Glomerular endothelial cell (primary cell): ENCODE measurements at places on chromosomes 1 and 21. TPM values are rescaled to one million over a fixed set of nuclear protein-coding genes. Genes with fewer than 3 reads are reported as not detected.

KLF17 gene
- not detected in 2 replicates for total RNA-seq

DCST2 gene
- 0.12 TPM in 1 of 2 replicates, not detected in the other for total RNA-seq

PADI2 gene
- 0.18 and 1.3 TPM in 2 replicates for total RNA-seq

TDRD5 gene
- not detected in 2 replicates for total RNA-seq

ENO1 gene
- 1,108 and 1,420 TPM in 2 replicates for total RNA-seq

NOS1AP gene
- 1.4 and 2.0 TPM in 2 replicates for total RNA-seq

TFF1 gene
- not detected in 2 replicates for total RNA-seq

CRYAA gene
- total RNA-seq = not detected in 2 replicates

SYNJ1 gene
- 9.2 and 16.0 TPM in 2 replicates for total RNA-seq

HPDL gene
- 0.24 and 2.1 TPM in 2 replicates for total RNA-seq

EPHA2 gene
- total RNA-seq = 155 and 197 TPM in 2 replicates

LAMB3 gene
- 6.7 and 24.5 TPM in 2 replicates for total RNA-seq

SLFNL1 gene
- 0.05 and 0.18 TPM in 2 replicates for total RNA-seq

CLDN17 gene
- not detected in 2 replicates for total RNA-seq

UTP25 gene
- total RNA-seq = 7.0 and 9.1 TPM in 2 replicates

- no peak for DNase-seq
Measured at GRCh38 chr1:53948291-53948690, 2.1 kb downstream of the LRRC42 start.

- no peak for DNase-seq
Measured at GRCh38 chr21:41071258-41072171, 96.4 kb upstream of the BACE2 start.

DNA sequence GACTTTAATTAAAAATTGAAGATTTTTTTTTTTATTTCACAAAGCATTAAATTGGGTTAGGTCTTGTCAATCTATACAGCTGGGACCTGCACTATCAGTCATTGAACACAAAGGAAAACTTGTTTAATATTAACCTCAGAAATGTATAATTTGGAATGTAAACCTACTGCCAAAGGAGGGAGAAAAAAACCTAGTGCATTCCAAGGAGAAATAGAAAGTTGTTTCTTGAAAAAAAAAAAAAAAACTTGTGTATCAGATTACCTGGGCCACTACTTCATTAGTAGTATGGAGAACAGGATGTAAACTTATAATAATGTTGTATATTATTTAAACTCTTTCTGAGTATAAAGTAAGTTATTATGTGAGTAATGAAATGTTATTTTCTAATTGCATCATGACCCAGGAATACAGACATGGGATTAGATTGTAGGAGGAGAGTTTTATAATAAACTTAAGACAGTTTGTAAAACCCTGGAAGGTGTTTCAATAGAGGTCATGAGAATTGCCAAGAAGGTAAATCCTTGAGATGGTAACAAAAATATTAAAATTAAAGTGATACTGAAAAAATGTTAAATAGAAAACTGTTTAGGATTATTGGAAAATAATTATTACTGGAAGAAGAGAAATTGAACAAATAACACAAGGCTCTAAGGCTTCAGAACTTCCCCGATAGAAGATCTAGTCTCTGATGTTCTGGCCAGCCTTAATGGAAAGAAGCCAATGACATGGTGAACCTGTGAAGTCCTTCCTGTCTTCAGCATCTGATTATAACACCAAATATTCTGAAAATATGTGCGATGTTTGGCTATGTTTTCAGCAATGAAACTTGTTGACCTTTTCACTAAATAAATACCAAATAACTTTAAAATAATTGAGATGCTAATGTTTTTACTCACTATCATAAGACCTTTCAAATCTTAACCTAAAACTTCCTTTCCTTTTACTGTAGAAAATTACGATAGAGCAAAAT, 412.8 kb upstream of the LYPLAL1 start:
- no peak for DNase-seq

- no peak for DNase-seq
Measured at GRCh38 chr1:37477198-37477931, 3.0 kb downstream of the ZC3H12A start.

GRCh38 chr1:61295818-61296537, 213.6 kb downstream of the NFIA start:
- no peak for DNase-seq

- DNase-seq = no peak
Measured at GRCh38 chr1:9119745-9120144, 9.2 kb downstream of the GPR157 start.

DNA sequence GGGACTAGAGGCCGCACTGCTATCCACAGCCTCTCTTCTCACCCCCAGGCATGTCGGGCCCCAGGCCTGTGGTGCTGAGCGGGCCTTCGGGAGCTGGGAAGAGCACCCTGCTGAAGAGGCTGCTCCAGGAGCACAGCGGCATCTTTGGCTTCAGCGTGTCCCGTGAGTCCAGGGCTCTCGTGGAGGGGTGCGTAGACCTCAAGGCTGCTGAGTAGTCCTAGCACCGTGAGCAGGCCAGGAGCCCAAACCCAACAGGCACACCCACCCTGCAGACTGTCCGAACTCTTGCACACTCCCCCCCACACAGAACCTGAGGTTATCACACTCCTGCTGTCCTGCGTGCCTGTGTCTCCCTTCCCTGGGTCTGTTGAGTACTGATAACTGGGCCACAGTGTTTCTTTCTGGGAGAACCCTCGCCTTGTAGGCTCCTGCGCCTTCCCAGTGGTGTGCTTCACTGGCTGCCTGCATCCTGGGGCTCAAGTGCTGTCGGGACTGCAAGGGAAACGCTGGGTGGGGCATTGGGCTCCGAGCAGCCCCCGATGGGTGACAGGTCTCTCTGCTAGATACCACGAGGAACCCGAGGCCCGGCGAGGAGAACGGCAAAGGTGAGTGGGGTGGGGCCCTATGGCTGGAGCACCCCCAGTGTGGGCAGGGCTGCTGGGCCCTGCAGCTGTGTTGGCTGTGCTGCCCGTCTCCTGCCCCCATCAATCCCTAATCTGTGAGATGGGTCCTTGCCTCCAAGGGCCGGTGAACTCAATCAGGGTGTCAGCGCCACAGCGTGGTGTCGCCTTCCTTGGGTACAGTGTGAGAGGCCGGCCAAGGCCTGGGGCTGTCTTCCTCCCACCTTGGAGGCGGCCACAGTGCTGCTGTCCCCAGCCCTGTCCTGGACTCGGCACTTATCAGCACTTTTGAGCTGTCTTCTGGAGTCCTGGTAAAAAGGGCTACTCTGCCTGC, 4.0 kb upstream of the GJC2 start:
- no peak for DNase-seq

GRCh38 chr21:42362700-42363099, 3.6 kb downstream of the TFF1 start:
- no peak for DNase-seq

- no peak for DNase-seq
Measured at GRCh38 chr1:246155923-246156322, 351.2 kb downstream of the SMYD3 start.

- peak; percentile 62 for DNase-seq
Measured at GRCh38 chr1:39409055-39409816, 82.2 kb upstream of the BMP8A start.

- DNase-seq = no peak
Measured at GRCh38 chr1:225578251-225578977, 74.5 kb downstream of the ENAH start.

GRCh38 chr1:121525355-121525754, 340.6 kb downstream of the SRGAP2C start:
- no peak for DNase-seq

DNA sequence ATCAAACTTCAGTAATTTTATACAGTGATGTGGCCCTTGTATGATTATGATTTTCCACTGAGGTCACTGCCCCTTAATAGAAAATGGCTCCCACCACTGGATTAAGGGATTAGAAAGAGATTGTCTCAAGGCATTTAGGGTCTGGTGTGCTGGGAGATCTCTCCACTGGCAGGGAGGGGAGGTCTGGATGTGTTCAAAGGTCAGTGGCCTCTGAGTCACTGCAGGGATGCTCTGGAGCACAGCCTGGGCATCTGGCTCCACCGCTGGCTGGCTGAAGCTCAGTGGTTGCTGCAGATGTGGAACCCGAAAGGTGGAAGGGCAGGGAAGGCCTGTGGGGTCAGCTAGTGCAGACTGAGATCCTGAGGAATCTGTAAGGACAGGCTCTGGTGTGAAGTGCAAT, 18.3 kb upstream of the CHI3L1 start:
- DNase-seq = no peak

- DNase-seq = no peak
Measured at GRCh38 chr21:44709426-44710293, 1.7 kb downstream of the TSPEAR start.

- DNase-seq = peak; percentile 78
Measured at GRCh38 chr1:78114034-78114956, 68.5 kb downstream of the GIPC2 start.

GRCh38 chr1:209777587-209777986, 6.8 kb downstream of the C1orf74 start:
- no peak for DNase-seq

DNA sequence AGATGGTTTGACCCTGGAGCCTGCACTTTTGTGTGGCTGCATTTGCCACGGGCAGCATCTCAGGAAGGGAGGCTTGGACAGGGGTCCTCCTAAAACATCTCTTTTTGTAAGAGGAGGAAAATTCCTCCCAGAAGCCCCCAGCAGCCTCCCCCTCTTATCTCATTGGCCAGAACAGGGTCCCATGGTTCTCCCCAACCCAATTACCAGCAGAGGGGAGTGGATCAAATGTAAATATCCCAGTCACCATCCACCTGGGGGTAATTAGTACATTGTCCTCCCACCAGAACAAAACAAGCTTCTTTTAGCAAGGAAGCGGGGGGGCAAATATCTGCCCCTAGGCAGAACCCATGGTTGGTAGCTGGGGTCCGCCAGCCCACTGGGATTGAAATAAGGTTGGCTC, 44.7 kb upstream of the TENT5B start:
- DNase-seq = no peak

GRCh38 chr1:222420633-222421032, 127.3 kb downstream of the HHIPL2 start:
- no peak for DNase-seq

DNA sequence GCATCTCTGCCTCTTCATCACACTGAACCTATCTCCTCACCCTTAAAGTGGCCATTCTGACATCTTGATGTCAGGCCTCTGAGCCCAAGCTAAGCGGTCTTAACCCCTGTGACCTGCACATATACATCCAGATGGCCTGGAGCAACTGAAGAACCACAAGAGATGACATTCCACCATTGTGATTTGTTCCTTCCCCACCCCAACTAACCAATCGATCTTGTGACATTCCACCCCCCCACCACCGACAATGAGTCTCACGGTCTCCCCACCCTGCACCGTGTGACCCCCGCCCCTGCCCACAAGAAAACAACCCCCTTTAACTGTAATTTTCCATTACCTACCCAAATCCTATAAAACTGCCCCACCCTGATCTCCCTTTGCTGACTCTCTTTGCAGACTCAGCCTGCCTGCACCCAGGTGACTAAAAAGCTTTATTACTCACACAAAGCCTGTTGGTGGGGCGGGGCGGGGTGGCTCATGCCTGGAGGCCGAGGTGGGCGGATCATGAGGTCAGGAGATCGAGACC, 21.0 kb upstream of the PINK1 start:
- DNase-seq = no peak

GRCh38 chr1:58717979-58718378, 18.1 kb upstream of the MYSM1 start:
- no peak for DNase-seq

DNA sequence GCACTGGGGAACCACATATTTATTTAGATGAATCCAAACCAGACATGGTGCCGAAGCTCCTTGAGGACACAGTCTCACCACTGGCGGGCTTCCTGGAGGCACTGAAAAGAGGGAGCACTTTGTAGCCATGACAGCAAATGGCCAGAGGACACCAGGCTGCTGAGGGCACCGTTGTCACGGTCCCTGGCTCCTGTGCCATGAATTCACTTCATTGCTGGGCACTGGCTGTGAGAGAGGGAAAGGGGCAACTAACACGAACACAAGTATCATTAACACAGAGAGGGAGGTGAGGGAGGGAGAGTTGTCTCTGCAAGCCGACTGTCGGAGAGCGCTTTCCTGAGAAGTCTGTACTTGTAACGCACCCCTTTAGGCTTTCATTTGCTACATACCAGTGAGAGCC, 9.4 kb upstream of the PSRC1 start:
- no peak for DNase-seq

- DNase-seq = no peak
Measured at GRCh38 chr1:211331011-211331709, 4.5 kb downstream of the TRAF5 start.

DNA sequence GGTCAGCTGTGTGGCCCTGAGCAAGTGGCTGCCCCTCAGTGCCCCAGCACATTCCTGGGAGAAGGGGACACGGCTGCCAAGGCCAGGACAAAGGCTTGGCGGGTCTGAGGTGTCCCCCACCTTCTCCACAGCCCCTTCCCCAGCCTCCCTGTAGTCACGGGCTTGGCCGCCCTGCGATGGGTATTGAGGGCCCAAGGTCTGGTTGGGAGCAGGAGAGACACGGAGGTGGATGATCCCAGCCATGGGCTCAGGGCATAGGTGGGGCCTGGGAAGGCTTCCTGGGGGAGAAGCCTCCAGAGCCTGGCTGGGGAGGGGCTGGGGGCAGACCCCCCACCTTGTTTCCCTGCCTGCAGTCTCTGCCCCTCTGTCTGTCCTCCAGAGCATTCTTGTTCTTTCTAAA, 27.0 kb downstream of the TTC39A start:
- DNase-seq = no peak

GRCh38 chr1:22080191-22080590, 27.7 kb downstream of the CDC42 start:
- no peak for DNase-seq

- DNase-seq = no peak
Measured at GRCh38 chr1:226730071-226730470, 9.0 kb downstream of the ITPKB start.

GRCh38 chr1:192260076-192260475, 56.7 kb upstream of the RGS21 start:
- DNase-seq = no peak

DNA sequence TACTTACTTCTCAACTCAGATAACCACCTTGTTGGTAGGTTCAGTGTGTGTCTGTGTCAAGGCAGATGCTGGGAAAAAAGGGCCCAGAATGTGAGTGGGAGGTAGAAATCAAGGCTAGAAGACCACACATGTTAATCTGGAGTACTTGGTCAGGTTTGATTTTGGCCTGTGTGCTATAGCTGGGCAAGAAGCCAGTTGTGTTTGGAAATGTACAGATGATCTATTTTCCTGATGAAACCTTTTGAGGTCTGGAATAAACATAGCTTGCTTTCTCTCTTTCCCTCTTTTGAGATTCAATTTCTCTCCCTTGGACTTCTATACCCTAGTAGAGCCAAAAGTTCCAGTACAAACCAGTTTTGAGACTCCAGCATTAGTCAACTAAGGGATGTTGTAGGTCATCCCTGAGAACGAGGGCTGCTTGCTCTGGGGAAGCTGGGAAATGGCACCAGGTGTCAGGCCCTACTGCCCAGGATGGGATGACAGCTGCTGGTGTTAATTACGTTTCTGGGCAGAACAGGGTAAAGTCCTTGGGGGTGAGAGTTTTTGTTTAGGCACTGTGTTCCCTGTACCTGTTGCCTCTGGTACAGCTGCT, 15.8 kb downstream of the MAPKAPK2 start:
- no peak for DNase-seq

- DNase-seq = no peak
Measured at GRCh38 chr1:85549244-85549643, 31.3 kb upstream of the CCN1 start.
